ENCODE measurements at places on chromosomes 1 and 21.
A peak's percentile ranks its signal among the peaks of the same experiment; 100 is the strongest.

- DNase-seq: no peak
Measured at GRCh38 chr1:153688736-153689328, 10.3 kb downstream of the NPR1 start.

- DNase-seq: no peak
Measured at GRCh38 chr1:164895026-164895912, 336.3 kb downstream of the PBX1 start.

GRCh38 chr1:184890539-184890973, 83.8 kb downstream of the NIBAN1 start:
- DNase-seq: peak; percentile 82

DNA sequence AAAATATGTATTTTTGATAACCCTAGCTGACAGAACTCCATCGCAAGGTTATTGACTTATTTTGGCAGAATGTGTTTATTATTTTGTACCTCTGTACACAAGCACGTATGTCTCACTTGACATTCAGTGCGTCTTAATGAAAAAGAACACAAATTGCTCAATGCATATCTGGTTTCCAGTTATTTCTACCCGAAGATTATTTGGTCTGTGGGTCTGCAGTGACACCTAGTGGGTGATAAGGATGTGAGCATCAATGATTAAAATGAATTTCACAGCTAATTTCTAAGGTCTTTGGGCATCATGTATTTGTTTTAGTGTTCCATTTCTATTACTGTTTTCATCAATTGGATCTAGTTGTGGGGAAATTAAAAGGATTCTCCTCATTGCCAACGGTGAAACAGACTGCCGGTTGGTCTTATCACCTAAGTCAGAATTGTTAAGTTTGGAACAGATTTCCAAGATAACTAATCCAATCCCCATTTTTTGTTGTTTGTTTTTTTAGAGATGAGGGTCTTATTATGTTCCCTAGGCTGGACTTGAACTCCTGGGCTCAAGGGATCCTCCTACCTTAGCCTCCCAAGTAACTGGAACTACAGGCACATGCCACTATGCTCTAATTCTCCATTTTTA, 13.9 kb downstream of the DDX20 start:
- peak; percentile 76 for DNase-seq

DNA sequence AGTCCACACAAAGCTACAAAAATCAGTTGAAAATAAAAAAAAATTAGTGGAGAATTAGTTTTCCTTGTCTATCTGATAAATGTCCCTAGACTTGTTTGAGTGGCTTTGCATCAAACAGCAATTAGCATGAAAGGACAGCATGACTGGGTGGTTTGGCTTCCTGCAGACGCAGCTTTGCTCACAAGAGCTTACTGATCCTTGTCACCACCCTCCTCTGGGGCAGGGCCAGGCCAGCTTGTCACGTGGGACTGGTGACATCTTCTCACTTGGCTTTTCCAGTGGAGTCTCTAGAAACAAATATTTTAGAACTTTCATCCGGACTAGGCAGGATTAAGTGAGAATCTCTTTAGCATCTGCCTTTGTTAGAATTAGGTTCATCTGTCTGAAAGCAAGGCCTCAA, 76.0 kb upstream of the OLIG2 start:
- no peak for DNase-seq

DNA sequence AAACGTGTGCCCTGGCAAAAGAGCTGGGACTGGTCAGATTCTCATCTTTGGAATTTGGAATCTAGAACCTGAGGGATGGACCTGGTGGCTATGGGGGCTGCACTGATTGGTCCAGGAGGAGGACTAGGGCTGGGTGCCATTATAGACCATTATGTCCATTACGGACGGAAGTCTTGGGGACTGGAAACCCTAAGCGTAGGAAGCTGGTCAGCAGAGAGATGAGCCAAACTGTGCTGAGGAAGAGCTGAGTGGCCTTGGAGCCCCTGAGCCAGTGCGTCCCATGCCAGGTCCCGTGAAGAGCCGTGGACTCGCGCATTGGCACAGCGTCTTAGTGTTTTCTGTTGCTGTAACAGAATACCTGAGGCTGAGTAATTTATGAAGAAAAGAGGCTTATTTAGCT, 10.0 kb downstream of the MRAP start:
- no peak for DNase-seq

Measured in CD4-positive, alpha-beta T cell treated with Interleukin-10 for 1 hour (primary cell).